ENCODE measurements at places on chromosomes 12 and 14. TPM values are rescaled to one million over a fixed set of nuclear protein-coding genes. Genes with fewer than 3 reads are reported as not detected.

The FAM90A1 gene
- not detected for total RNA-seq

The LRRC43 gene
- total RNA-seq, result 0.52 TPM

The HOXC10 gene
- not detected for total RNA-seq

The ANKRD33 gene
- total RNA-seq, result 0.10 TPM

The TAS2R9 gene
- not detected for total RNA-seq

The PLEKHH1 gene
- not detected for total RNA-seq

The IFT43 gene
- total RNA-seq, result 4.8 TPM

The SRGAP1 gene
- total RNA-seq, result 2.1 TPM

The CISTR gene
- not detected for total RNA-seq

The RHEBL1 gene
- total RNA-seq, result 2.5 TPM

The DIO2 gene
- total RNA-seq, result not detected

The NPFF gene
- total RNA-seq, result not detected

The UTP20 gene
- total RNA-seq, result 12.5 TPM

The LRRIQ1 gene
- 0.52 TPM for total RNA-seq

The ZNF385A gene
- 30.4 TPM for total RNA-seq

The B4GALNT3 gene
- total RNA-seq, result 0.10 TPM

The MGP gene
- 0.31 TPM for total RNA-seq

The ZFP36L1 gene
- 228 TPM for total RNA-seq
